Activated CD8-positive, alpha-beta T cell treated with anti-CD3 and anti-CD28 coated beads for 36 hours (primary cell): ENCODE measurements at places on chromosomes 11 and 22.
A peak's percentile ranks its signal among the peaks of the same experiment; 100 is the strongest.

DNA sequence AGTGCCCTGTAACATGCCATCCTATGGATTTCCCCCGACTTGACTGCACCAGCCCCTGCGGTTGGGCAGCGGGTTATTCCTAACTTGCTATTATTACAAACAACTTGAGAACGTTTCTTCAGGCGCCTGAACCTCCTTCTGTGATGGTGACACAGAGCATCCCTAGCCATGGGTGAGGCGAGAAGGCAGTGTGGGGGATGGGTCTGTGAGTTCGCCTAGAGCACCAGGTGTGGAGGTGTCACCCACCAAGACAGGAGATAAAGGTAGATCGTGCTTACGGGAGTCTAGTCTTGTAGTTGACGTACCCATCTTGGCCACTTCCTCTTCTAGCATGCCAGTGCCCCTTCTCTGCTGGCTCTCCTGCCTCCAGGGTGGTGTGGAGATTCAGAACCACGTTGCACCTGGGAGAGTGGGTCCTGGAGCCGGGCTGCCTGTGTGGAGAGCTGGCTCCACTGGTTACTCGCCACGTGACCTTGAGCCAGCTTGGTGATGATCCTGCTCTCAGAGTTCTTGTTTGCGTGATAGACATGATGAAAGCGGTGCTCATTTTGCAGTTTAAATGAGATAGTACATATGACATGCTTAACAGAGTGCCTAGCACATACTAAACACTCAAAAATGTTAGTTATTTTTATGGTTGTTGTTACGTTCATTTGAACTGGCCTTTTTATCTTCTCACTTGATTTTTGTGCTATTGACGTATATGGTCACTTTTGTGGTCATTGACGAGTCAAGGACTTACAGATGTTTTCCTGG lies 37.8 kb downstream of the TBC1D22A start:
- no peak overlapping the region for H3K27ac ChIP-seq
- no peak for DNase-seq
- H3K36me3 ChIP-seq: peaks cover 40% of the 10 kb centered on the region
- peaks cover 32% of the 10 kb centered on the region for H3K4me1 ChIP-seq
- no peak overlapping the region for H3K4me3 ChIP-seq

GRCh38 chr11:116042146-116042545 lies 537.9 kb upstream of the CADM1 start:
- no peak overlapping the region for H3K27ac ChIP-seq
- no peak overlapping the region for H3K4me3 ChIP-seq
- DNase-seq: no peak

GRCh38 chr11:46130286-46130940 lies 9.2 kb upstream of the PHF21A start:
- H3K4me1 ChIP-seq: peaks cover 14% of the 10 kb centered on the region
- DNase-seq: no peak
- no peaks in the 10 kb centered on the region for H3K36me3 ChIP-seq
- H3K27me3 ChIP-seq: no peaks in the 10 kb centered on the region
- no peak overlapping the region for H3K27ac ChIP-seq

DNA sequence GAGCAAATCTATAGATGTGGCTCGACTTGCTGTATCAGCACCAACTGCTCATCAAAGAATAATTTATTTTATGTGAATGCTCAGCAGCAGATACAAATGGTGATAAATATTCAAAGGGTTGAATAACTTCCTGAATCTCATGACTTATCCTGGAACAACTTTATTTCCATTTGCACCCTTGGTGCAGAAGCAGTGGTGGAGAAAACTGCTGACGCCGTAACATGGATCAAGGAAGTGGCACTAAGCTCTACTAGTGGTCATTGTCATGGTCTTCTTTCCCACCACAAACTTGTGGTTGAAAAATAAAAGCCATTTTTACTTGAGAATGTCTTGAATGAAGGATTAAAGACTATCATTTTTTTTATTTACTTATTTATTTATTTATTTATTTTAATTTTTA lies 14.6 kb downstream of the MARK2 start:
- H3K27me3 ChIP-seq: no peaks in the 10 kb centered on the region
- H3K27ac ChIP-seq: no peak overlapping the region
- peaks cover 68% of the 10 kb centered on the region for H3K4me1 ChIP-seq
- H3K36me3 ChIP-seq: peaks cover 30% of the 10 kb centered on the region

DNA sequence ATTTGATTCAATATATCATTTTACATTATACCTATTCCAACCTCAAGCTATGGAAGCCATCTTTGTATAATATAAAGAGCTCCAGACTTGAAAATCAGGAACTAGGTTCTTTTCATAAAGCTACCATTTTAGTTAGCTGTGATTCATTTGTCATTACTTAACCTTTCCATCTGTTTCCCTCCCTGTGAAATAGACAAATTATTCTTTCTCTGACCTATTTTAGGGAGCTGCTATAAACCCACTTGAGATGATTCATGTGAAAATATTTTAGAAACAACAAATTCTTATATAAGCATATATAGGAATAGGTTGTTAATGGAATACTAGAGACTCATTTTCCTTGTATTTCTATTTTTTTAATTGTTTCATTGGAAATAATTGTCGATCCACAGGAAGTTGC lies 1012.1 kb downstream of the OPCML start:
- H3K4me3 ChIP-seq: no peak overlapping the region
- no peaks in the 10 kb centered on the region for H3K36me3 ChIP-seq
- no peaks in the 10 kb centered on the region for H3K4me1 ChIP-seq
- H3K27me3 ChIP-seq: no peaks in the 10 kb centered on the region

DNA sequence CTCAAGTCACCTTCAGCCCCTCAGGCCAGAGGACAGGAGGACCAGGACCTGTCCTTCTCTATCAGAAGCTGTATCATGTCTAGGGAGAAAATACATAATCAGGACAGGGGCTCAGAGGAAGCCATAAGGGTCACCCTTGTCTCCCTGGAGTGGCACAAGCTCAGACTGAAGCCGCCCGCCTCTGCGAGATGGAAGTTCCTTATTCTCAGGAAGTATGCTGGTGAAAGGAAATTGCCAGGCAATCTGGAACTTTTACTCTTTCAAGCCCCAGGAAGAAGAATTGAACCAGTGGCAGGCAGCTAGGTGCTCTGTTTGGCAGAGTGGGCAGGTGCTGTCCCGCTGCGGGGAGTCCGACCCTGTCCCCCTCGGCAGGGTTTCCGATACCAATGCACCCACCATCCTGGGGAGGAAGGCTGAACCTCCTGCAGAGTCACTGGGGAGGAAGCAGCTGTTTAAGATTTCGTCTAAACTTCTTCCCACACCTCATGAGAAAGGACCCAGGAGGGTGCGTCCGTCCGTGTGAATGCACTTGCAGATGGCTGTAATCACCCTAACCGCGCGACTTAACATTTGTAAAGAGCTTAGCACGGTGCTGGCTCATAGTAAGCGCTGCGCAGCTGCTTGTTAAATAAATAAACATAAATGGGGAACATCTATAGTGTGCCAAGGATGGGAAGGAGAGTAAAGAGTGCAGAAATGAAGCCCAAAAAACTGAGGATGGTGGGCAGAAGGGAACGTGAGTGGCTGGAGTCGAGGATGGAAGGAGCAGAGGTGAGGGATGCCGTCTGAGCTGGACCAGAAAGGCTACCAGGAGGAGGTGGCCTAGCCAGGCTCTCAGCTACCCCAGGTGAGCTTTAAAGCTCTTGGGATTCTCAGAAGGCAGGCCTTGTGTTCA lies 5.0 kb upstream of the ANO1 start:
- peaks cover 53% of the 10 kb centered on the region for H3K27me3 ChIP-seq
- no peaks in the 10 kb centered on the region for H3K36me3 ChIP-seq
- no peak overlapping the region for H3K27ac ChIP-seq
- H3K4me3 ChIP-seq: no peak overlapping the region

GRCh38 chr11:114133548-114134329 lies 74.2 kb downstream of the ZBTB16 start:
- no peak overlapping the region for H3K4me3 ChIP-seq
- H3K27me3 ChIP-seq: no peaks in the 10 kb centered on the region
- no peak overlapping the region for H3K27ac ChIP-seq
- H3K36me3 ChIP-seq: no peaks in the 10 kb centered on the region
- no peak for DNase-seq

- DNase-seq: no peak
- H3K36me3 ChIP-seq: no peaks in the 10 kb centered on the region
- H3K27ac ChIP-seq: no peak overlapping the region
Observed at GRCh38 chr11:130216591-130217132, 57.1 kb downstream of the ST14 start.

DNA sequence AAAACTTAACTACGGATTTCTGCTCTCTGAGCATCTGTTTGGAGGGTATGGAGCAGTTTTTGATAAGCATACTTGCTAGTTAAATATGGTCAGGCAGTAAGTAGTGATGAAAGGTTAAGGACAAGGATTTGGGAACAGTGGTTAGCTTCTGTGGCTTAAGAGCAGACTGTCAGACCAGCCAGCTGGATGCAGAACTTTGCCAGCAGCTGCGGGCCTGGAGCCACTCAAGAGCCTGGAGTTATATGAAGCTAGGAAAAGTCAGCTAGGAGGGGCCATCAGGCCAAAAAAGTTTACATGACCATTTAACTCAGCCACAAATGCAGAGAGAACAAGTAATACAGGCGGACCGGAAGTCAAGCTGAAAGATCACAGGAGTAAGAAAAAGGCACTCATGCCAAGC lies 1817.7 kb downstream of the LRRC4C start:
- no peaks in the 10 kb centered on the region for H3K27me3 ChIP-seq
- no peak overlapping the region for H3K4me3 ChIP-seq
- no peaks in the 10 kb centered on the region for H3K36me3 ChIP-seq
- DNase-seq: no peak

DNA sequence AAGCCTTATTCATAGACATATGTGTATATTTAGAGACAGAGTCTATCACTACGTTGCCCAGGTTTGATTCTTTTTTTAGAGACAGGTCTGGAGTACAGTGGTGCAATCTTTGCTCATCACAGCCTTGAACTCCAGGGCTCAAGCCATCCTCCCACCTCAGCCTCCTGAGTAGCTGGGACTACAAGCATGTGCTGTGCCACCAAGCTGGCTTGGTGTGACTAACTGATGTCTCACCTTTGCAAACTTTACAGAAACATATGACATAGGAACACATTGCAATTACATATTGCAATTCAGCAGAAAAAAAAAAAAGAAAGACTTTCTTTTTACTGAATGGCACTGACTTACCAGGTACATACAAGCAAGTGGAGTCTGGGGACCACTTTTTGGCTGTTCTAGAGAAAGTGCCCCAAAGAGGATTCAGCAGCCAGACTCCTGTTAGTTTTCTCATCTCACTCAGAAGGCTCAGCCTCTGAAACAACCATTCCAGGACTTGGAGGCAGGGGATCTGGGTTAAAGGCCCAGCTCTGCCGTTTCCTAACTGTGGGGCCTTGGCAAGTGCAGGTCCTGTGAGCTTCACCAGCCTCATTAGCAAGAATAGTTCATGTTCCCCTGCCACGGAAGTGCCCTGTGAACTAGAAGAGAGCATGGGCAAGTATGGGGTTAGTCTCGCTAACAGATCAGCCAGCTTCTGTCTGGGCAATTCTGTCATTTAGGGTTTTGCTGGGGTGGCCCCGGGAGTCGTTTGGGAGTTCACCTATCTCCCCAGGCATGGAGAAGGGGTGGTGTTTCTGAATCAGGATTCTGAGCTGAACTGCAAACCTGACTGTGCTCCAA lies 11.3 kb upstream of the NFAM1 start:
- peak; percentile 33 for DNase-seq
- H3K36me3 ChIP-seq: no peaks in the 10 kb centered on the region
- peak overlapping the region; percentile 86 for H3K27ac ChIP-seq
- H3K4me3 ChIP-seq: peak overlapping the region; percentile 68
- H3K4me1 ChIP-seq: peaks cover 28% of the 10 kb centered on the region
- no peaks in the 10 kb centered on the region for H3K27me3 ChIP-seq

GRCh38 chr11:35138943-35139721 lies at the start of gene CD44:
Gene CD44, plus strand, starts transcription at chr11:35139171. Its CDS starts 133 bp downstream, at chr11:35139304.
- peaks cover 47% of the 10 kb centered on the region for H3K4me1 ChIP-seq
- H3K4me3 ChIP-seq: peak within 1 kb of the TSS; percentile 93
- peaks cover 41% of the 10 kb centered on the region for H3K36me3 ChIP-seq
- no peaks in the 10 kb centered on the region for H3K27me3 ChIP-seq

DNA sequence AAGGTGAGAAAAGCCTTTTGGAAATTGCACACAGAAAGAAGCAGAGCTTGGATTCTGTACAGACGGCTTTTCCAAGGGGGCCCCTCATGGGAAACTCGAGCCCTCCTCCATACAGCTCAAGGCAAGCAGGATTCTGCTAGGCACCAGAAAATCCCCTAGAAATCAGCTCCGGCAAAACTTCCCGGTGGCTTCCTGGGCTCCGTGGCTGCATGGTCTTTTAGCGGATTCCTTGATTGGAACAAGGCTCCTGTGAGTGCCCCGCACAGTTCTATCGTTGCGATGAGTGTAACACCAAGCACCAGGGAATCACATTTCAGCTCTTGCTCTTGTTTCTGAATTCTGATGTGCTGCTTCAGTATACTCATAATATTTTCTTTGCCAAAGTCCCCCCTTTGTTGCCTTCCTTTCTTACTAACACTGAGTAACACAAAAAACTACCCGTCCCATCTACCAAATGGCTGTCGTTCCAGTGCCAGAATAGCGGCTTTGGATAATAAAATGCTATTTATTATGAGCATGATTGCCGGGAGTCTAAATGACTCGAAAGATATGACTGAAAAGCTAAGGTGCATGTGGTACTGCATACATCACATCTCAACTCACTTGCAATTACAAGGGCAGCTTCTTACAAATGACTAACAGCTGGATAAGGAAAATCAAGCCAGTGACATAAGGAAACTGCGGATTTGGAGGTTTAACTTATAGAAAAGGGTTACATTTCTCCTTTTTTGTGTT lies 494.1 kb downstream of the DLG2 start:
- no peak for DNase-seq
- peaks cover 1% of the 10 kb centered on the region for H3K36me3 ChIP-seq
- no peaks in the 10 kb centered on the region for H3K27me3 ChIP-seq
- no peak overlapping the region for H3K27ac ChIP-seq
- no peak overlapping the region for H3K4me3 ChIP-seq
- no peaks in the 10 kb centered on the region for H3K4me1 ChIP-seq

GRCh38 chr11:46335271-46335670 lies 12.0 kb upstream of the DGKZ start:
- H3K4me1 ChIP-seq: peaks cover 47% of the 10 kb centered on the region
- H3K4me3 ChIP-seq: no peak overlapping the region
- no peak for DNase-seq
- H3K27me3 ChIP-seq: no peaks in the 10 kb centered on the region

- H3K36me3 ChIP-seq: no peaks in the 10 kb centered on the region
- H3K27me3 ChIP-seq: peaks cover 17% of the 10 kb centered on the region
- no peak overlapping the region for H3K27ac ChIP-seq
- H3K4me1 ChIP-seq: no peaks in the 10 kb centered on the region
Observed at GRCh38 chr11:60754887-60755286, 1.8 kb upstream of the MS4A15 start.

DNA sequence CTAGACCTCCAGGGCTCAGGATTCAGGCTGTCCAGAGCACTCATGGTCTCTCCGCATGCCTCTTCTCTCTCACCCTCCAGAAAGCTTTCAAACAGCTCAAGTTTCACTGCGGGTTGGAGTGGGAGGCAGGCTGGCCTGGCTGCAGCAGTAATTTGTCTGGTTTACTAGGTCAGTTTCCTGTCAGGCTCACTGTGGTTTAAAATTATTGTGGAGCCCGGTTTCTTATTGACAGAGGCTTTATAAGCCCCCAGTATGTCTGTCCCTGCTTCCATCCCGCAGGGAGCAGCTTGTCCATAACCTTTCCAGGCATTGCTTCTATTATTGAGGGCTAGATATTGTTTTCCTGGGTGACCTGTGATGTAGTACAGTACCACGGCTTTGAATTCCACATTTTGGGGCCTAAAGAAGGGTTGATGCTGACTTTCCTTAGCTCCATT lies 235.3 kb upstream of the SORL1-AS1 start:
- DNase-seq: no peak
- H3K27ac ChIP-seq: no peak overlapping the region
- H3K27me3 ChIP-seq: peaks cover 5% of the 10 kb centered on the region
- no peaks in the 10 kb centered on the region for H3K4me1 ChIP-seq

- H3K4me3 ChIP-seq: no peak overlapping the region
- H3K27me3 ChIP-seq: peaks cover 1% of the 10 kb centered on the region
- no peak overlapping the region for H3K27ac ChIP-seq
Observed at GRCh38 chr11:109512249-109512648, 90.3 kb downstream of the C11orf87 start.
